ENCODE measurements at places on chromosomes 6 and 20.

DNA sequence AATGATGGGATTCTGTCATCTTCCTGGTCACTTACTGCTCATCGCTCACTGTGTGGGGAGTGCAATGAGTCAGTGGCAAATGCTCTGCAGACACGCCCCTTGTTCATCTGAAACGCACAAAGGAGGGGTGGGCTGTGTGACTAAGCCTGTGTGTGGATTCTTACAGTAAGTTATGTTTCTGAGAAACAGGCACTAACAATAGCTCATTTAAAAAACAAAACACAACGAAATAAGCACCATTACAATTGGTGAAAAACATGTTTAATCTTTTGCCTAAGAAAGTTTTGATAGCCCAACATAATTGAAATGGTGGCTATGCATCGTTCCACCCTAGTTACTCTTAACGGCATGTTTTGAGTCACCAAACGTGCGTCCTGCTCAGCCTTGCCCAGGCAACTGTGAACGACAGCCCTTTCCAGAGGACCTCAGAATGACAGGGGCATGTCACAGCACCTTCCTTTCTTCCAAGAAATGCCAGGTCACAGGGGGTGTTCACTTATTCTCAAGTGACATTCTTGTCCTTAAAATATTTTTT, 118.4 kb upstream of the SGK1 start:
- DNase-seq = peak; percentile 21

DNA sequence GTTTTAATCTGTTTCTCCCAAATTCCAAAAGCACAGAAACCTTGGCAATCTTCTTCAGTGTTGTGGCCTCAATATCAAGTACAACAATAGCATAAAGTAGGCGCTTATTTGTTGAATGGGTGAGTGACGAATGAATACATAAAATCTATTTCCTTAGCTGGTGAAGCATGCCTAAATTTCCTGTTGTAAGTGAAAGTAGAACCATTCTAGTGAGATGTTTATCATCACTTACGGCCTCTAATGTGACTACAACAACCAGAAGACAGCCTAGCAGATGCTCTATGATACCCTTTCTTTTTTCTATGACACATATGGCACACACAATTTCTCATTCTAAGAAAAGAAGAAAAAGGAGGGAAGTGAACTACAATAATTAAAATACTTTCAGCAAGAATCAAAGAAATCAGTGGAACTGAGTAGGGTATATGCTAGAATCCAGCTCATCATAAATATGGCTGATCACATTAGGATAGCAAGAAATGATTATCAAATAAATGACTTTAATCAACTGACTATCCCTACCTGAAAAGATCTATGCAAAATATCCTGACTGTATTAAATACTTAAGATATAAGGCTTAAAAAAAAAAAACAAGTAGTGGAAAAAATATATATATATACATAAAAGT, 67.4 kb downstream of the BTBD9 start:
- no peak for DNase-seq

GRCh38 chr6:21402368-21402767, 191.2 kb upstream of the SOX4 start:
- DNase-seq = no peak

GRCh38 chr6:89357390-89357789, 4.9 kb upstream of the UBE2J1 start:
- no peak for DNase-seq

GRCh38 chr6:44169154-44169553, 10.5 kb downstream of the CAPN11 start:
- DNase-seq = no peak

GRCh38 chr20:38297916-38298674, 5.9 kb upstream of the BPI start:
- DNase-seq = no peak

- DNase-seq = no peak
These were observed 24.5 kb downstream of the CCNC start for GRCh38 chr6:99543968-99544367.

- no peak for DNase-seq
These were observed 21.7 kb downstream of the BMP7 start for GRCh38 chr20:57244627-57245214.

DNA sequence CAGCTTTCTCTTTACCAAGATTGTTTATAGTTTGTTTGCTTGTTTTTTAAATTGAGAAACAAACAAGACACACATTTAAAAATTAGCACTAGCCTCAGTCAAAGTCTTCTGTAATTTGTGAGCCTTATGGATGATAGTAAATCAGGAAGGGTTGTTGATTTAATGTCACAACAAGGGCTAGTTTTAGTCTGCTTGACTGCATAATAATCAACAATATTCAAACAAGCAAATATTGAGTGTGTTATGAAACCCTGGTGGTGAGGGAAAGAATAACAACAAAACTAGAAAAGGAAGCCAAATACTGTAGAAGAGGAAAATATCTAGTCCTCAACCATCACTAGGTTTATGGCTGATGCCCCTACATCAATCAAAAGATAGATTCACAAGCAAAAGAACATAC, 228.6 kb downstream of the TBC1D7 start:
- no peak for DNase-seq

- no peak for DNase-seq
These were observed 4.2 kb downstream of the SCML4 start for GRCh38 chr6:107819964-107820337.

DNA sequence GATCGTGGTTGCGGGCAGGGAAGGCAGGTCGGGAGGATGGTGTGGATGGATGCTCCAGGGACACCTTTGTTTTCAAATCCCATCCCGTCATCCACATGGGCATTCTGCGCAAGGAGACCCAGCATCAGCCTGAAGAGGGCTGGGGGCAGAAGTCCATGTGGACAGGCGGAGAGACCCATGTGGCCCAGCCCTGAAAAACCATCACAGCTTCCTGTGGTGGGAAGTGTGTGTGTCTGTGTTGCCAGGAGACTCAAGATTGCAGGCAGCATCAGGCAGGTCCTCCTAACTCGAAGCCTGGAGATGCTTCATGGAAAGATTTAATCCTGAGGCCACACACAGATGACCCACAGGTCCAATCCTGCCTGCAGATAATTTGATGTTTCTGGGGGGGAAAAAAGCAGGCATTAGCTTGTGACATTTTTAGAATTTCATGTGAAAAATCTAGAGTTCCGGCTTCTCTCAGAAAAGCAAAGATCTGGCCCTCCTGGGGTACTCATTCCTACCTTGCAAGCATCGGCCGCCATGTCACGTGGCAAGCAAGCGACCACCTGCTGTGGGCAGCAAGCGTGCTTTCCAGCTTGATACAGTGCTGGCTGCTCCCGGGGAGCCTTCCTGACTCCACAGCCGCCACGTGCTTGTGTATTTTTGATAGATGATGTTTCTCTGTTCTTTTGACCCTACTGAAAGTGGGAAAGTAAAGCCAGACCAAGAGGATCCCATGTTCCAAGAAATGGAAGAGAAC, 25.8 kb downstream of the BCAS4 start:
- DNase-seq = no peak

DNA sequence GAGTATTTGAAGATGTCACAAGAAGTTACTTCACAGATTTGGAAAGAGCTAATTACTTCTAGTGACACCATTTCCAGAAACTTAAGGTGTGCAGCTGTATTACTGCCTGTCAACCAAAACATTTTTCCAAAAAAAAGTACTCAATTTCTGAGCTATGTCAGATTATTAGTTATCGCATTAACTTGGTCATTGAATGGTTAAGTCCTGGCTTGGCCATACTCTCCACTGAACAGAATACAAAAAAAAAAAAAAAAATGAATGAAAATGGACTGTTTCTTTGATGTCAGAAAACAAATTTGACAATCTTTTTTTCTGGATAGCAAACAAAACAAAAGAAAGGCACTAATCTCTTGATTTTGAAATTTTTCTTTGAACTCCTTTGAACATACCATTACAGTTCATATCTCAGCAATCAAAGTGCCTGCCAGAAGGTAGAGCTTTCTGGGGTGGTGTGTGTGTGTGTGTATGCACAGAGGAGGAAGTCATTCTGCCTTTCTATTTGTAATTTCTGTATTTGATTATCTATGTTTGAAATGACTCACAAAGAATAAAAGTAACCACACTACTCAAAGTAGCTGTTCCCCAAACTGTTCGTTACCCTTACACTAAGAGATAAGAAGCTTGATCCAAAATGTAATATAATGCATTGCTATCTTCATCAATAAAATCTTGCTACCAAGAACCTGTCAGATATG, 210.8 kb upstream of the FUT9 start:
- no peak for DNase-seq

- no peak for DNase-seq
These were observed 14.1 kb upstream of the SIRPB2 start for GRCh38 chr20:1505361-1505760.

DNA sequence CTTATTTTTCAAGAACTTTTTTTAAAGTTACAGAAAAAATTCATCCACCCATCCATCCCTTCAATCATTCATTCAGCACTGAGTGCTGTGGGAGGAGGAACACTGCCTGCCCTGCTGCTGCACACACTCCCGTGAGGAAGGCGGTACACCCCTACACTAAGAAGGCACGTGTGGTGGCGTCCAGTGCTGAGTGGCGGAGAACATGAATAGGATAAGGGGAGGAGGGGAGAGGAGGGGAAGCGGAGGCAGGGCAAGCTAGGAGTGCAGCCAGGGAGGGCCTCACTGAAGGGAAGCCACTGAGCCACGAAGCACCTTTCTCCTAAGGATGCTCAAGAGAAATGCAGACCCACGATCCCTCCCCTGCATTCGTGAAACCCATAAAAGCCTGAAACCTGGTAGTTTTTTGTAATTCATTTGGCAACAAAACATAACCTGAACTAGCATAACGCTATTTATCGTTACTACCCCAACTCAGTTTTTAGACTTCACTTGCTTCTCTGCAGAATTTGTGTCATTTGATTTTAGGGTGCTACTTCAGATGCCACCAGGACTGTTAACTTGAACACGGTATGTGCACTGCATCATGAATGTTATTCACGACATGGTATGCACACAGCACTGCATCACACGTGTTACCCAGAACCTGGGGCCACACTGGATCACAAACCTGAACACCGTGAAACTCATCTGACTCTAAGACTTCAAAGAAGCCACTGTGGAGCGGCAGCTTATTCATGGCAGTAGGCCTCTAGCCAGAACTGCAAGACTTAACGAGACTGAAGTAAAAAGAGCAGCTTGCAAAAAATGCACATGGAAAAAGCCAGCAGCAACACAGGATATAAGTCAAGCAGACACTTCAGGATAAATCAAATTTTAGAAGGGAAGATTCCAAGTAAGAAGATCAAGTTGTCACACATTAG, 3.5 kb downstream of the RNASET2 start:
- no peak for DNase-seq

- no peak for DNase-seq
These were observed 988 bp downstream of the ECHDC1 start for GRCh38 chr6:127342296-127342945.

Data from stimulated activated CD4-positive, alpha-beta T cell treated with anti-CD3 and anti-CD28 coated beads, Interleukin-15, amount 100 ng/mL, for 1 hour (primary cell).